Peyer's patch (tissue), 4 donors: ENCODE measurements at places on chromosomes 6 and 20.

DNA sequence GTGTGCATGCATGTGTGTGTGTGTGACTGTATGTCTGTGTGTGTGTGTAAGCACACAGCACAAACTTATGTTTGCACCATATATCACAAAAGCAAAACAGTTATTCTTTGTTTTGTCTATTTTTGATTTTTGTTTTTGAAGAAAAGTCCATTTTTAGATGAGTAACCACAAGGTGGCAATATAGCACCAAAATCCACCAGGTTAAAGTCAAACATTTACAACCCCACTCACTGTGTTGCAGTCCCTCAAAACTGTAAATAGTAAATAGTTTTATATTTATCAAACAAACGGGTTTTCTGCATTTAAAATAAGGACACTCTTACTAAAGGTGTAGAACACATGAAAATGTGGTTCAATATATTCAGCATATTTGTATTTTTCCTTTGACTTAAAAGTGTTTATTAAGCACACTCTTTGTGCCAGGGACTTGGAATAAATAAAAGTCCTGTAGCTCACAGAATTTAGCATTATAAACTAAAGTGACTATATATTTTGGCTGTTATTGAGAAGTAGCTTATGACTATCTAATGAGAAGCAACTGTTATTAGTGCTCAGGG lies 118.5 kb downstream of the GFRAL start:
- no peak for DNase-seq

- DNase-seq: no peak
Measured at GRCh38 chr6:16136091-16136490, 7.2 kb downstream of the MYLIP start.

DNA sequence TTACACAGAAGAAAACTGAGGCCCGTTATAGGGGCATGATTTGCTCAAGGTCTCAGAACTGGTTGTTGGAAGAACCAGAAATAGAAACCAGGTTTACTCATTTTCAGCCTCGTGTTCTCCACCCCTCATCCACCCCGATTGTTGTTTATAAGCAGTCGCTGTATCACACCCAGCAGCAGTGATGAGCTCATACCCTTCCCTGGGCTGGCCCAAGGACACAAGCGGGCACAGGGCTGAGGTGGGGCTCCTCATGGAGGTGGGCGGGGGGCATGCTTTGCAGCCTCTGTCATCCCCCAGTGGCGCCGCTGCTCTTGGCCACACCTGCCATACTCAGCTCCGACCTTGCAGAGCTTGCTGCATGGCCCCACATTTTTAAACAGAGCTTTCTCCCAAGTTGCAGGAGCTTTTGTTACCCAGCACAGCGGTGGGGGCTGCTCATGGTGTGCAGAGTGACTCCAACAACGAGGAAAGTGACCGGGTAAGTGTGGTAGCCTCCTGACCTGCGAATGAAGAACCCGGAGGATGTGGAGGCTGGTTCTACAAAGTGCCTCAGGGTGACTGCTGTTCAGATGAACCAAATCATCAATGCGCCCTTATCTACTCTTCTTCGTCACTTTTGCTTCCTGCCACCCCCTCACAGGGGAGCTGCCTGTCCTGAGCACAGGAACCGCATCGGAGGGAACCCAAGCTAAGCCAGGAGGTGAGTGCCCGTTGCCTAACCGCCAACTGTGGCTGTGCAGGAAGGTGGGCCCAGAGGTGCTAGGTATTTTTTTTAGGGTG lies 43.6 kb upstream of the NKX2-2 start:
- DNase-seq: peak; percentile 49

GRCh38 chr20:46568570-46569129 lies 18.2 kb upstream of the OCSTAMP start:
- peak; percentile 60 for DNase-seq

GRCh38 chr6:166488701-166489100 lies 97.8 kb downstream of the RAMACL start:
- peak; percentile 46 for DNase-seq

DNA sequence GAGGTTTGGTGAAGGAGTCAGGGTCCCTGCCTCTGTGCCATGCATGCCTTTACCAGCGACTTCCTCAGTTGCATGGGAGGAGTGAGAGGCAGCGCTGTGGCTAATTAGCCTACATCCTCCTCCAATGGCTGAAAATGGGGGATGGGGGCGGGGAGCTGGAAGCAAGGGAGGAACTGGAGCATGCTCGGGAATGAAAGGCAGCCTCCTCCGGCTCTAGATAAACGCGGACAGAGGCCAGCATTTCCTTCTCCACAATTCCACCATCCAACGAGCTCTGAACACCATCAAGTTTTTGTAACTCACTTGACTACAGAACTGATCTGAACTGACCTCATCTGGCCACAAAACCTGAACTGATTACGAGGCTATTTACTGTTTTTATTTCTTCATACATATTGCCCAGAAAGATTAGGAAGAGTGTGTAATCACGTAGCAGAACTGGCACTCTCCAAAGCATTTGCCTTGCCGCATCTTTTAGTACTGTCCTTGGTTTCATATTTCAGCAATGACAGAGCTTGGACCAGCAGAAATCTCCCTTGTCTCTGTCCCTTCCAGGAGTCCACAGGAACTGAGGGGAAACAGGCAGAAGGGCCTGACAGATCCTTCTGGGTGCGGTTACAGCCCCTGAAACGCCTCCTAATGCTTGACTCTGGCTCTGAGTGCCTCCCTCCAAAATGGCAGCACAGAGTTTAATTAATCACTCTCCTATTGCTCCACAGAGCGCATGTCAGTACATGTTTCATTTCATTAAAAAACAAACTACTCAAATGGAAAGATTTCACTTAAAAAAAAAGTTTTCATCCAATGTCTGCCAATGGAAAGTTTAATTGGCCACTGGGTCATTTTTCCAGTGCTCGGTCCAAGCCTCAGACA lies 58.2 kb upstream of the TRAF3IP2 start:
- DNase-seq: no peak

DNA sequence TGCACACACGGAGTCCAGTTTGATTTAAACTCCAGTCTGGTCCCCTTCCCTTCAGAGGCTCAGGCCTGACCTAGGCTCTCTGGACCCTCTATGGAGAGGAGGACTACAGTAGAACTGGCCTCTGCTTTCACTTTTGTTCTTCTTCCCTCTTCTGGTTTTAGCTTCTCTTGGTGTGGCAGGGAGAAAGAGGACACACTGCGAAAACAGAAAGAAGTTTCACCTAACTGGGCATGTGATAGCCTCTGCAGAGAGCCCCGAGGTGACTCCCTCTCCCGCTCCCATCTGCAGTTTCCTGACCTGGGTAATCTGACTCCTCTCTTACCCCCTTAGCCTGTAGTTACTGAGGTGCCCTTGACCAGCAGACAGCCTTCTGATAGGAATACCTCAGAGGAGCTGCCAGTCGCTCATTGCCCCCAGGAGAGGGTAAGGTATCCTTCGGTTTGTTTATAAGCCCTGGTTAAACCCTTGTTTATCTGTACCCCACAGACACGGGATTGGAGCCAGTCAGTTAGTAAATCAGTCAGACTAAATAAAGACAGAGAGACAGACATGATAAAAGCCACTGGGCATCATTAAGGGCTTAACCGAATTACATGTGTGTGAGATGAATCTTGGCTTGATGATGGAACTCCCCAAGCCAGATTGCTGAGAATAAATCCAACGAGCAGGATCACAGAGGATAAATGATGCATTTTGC lies 12.0 kb upstream of the DTNBP1 start:
- no peak for DNase-seq

GRCh38 chr20:4961746-4962145 lies 39.6 kb downstream of the SLC23A2 start:
- DNase-seq: no peak

DNA sequence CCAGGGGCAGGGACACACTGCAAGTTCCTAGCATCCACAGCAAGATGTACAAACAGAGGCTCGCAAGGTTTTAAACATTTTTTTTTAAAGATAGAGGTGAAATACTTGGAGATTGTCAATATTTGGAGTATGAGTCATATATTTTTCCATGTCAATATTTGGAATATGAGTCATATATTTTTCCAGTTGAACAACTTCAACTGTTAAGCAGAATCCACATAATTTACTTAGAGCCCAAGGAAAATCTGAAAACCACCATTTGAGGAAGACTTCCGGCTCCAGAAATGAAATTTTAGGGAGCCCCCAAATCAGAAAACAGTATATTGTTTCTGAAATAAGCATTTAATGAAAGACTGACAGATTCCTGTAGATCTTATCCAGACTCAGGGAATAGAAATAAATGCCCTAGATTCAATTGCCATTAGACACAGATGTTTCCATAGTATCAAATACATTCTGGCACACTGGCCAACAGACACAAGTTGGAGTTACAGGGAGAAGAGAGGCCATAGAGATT lies 51.6 kb upstream of the FAM184A start:
- no peak for DNase-seq

DNA sequence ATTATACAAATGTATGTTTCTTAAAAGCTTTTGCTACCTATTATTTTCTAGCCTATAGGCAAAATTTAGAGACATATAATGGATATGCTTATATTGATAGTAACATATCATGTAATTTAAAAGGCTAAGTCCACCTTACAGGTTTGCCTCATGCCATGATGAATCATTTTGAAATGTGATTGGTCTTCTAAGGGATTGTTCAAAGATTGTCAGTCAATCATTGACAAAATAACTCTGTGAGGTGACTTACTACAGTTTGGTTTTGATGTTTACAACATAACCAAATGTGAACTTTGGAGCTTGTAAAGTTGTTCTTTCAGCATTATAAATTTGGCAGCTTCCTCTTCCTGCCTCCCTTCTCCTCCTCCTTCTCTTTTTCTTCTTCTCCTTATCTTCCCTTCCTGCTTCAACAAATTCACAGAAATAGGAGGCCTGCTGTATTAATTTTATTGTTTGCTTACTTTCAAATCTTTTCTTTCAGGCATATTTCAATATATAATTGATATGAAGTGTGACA lies 39.7 kb upstream of the ZFP64 start:
- no peak for DNase-seq

GRCh38 chr6:149646599-149646998 lies 1.9 kb downstream of the KATNA1 start:
- DNase-seq: no peak

- no peak for DNase-seq
Measured at GRCh38 chr20:23744817-23745216, 5.9 kb downstream of the CST1 start.

- no peak for DNase-seq
Measured at GRCh38 chr20:12354725-12355124, 437.0 kb downstream of the BTBD3 start.

DNA sequence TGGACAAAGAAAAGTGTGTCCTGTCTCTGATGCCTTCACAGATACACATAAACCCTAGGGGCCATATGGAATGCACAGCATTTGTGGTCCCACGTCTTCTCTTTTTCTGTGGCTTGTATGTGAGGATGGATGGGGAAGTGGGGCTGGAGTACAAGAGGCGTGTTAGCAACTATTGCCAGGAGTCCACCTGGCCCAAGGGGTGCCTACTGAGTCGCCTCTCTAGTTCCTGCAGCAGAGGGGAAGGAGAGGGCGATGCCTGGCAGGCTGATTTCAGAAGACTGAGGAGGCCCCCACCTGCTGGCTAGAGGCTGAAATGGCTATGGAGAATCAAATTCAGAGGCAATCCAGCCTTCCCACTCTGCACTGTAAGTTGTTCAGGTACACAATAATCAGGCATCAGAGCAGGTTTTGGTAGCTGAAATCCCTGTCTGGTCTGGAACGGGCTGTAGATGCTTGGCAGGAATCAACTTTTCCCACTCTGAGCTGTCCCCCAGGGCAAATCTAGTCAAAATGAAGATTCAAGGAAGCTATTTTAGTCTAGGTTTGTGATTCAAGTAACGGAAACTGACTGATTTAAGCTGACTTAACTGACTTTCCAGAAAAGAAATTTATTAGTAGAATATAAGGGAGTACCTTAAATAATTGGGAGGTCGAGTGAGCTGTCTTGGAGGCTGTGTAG lies 14.9 kb upstream of the PPARD start:
- peak; percentile 90 for DNase-seq

DNA sequence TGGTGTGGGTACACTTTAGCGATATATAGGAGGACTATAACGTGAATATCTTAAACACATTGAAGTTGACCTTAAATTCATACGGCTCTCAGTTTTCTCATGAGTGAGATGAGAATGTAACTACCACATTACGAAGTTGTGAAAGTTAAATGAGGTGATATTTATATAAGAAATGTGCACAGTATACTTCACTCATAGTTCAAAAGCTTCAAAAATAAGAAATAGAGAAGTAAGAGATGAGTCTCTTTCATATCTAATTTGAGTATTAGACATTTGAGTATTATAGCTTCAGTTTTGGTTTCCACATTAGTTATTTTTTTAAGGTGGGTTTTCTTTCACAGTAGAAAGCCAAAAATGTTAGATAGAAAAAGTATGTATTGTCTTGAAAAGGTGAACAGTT lies 183.3 kb downstream of the NKAIN2 start:
- DNase-seq: no peak

DNA sequence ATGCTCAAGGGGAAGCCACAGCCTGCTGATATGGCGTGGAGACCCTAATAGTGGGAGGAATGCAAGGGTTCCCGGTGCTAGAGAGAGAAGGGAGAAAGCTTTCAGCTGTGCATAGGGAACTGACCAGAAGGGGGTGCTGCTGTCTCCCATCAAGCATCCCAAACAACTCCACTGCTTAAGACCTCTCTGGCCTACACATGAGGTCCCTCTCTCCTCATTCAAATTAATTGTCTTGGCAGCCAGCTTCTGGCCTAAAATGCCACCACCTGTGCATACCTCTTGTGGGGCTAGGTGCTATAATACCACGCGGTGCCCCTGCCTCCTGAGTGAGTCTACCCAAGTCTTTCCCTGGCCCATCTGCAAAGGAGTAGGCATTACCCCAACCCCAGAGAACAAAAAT lies 14.5 kb downstream of the ADISSP start:
- DNase-seq: peak; percentile 87

DNA sequence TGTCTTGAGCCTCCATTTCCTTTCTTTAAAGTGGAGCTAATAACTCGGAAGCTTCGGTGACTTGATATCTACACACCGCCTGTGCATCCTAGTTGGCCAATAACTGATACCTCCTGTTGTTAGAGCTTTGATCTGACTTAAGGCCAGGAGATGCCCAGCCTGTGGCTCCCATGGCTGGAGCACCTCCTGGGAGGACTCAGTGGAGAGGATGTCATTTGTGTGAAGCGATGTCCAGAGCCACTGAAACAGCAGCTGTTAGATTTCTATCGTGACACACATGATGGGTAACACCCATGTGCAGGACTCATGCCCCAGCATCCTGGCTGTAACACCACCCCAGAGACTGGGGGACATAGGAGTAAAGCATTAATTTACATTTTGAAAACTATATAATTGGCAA lies 30.8 kb downstream of the SDCBP2 start:
- DNase-seq: no peak
